ENCODE measurements at places on chromosomes 5 and 9. TPM values are rescaled to one million over a fixed set of nuclear protein-coding genes. Genes with fewer than 3 reads are reported as not detected.

MTMR12 gene
- total RNA-seq, result 23.7 TPM

SOHLH1 gene
- total RNA-seq, result not detected

PCDHB13 gene
- total RNA-seq, result 0.24 TPM

PCDHA6 gene
- total RNA-seq, result 0.48 TPM

LHX2 gene
- total RNA-seq, result not detected

MAP1B gene
- total RNA-seq, result 53.7 TPM

TMOD1 gene
- 0.48 TPM for total RNA-seq

SPATA31C2 gene
- not detected for total RNA-seq
